ENCODE measurements at places on chromosomes 6 and 20.

DNA sequence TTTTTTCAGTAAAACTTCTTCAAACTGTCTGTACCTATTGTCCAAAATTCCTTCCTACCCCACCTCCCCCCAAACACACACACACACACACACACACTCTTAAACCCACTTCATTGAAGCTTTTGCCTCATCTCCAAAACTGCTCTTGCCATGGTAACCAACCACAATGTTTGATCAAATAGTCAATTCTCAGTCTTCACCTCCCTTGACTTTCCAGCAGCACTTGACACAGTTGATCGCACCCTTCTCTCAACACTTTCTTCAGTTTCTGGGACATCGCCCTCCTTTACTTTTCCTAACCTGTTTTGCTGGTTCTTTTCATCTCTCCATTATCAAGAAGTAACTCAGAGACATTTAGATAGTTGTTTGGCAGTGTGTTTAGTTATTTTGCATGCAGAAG is 71.5 kb upstream of the COL21A1 start:
- DNase-seq, result no peak

GRCh38 chr6:138007014-138007472 is 100.2 kb downstream of the PERP start:
- DNase-seq, result peak; percentile 37

DNA sequence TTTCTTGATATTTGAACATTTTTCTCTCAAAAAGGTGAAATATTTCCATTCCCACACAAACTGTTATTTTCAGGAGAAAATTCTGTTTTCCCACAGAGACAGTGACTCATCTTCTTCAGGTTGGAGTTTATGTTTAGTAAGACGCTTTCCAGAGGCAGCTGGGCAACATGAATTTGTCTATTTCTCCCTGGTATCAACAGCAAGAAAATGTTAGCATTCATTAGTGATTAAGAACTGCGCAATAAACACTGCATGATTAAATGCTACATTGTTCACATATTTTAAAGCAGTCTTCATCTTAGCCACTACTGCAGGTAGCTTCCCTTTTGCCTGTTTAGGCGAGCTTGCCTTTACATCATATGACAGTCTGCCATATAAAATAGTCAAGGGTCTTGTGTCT is 295.7 kb downstream of the C6orf118 start:
- DNase-seq, result no peak

GRCh38 chr6:37731371-37731770 is 33.7 kb upstream of the MDGA1 start:
- DNase-seq, result no peak

- no peak for DNase-seq
Measured at GRCh38 chr6:2078888-2079287, 166.5 kb downstream of the GMDS start.

DNA sequence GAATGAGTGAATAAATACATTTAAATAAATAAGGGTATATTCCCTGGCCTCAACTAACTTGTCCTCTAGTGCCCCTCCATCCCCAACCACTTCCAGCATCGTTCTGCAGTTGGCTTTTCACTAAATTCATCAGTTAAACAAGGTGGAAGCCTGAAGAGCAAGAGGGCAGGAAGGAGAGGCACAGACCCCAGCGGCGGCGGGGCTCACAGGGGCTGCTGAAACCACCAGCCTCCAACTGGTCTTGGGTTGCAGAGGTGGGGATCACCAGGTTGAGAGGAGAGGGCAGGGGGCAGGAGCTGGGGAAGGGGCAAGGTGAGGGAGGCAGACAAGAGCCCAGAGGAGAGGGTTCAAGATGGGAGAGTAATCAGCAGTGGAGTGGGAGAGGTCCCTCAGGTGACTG is 27.1 kb downstream of the KCNK5 start:
- no peak for DNase-seq

DNA sequence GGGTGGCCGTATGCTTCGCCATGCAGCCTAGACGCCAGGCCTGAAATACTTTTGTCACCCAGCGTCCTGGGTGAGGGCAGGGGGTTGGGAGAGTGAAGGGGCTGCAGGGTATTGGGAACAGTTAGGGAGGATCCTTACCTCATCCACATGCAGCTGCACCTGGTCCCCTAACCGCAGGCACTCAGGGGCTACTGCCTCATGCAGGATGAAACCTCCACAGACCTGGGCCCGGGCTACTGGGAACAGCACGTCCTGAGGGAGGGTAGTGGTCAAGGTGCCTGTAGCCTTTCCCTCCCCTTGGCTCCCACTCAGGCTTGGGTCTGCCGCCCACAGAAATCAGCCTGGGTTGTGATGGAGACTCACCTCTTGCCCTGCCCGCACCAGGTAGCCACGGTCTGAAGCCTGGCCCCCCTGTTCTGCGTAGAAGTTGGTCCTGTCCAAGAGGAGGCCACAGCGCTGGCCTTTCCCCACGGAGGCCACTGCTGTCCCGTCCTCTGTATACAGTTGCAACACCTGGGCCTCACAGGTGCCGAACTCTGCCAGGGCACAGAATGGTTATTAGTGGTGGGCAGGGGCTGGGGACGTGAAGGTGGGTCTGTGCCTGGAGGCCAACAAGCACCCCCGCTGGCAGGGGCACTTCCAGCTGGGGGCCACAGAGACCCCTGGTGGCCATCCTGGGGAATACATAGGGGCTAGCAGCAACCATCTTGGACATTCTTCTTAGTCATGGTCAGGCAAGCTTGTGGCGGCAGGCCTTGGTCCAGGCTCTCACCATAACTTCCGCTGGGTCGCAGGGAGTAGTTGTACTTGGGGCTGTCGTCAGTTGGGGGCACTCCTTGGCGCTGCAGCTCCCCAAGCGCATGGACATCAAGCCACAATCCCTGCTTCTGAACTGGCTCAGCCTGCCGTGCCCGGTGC is 8.6 kb downstream of the AARS2 start:
- DNase-seq, result peak; percentile 55

Data from EH (cell line).